Common myeloid progenitor, CD34-positive (primary cell): ENCODE measurements at places on chromosomes 2 and 18.

- DNase-seq = no peak
Measured at GRCh38 chr2:234964631-234965461, 13.0 kb downstream of the SH3BP4 start.

GRCh38 chr2:161710131-161710915 lies 86.1 kb downstream of the SLC4A10 start:
- no peak for DNase-seq

- no peak for DNase-seq
Measured at GRCh38 chr18:29588446-29589100, 1411.6 kb upstream of the CDH2 start.

GRCh38 chr18:79400091-79400590 lies 4.4 kb downstream of the NFATC1 start:
- DNase-seq = no peak

GRCh38 chr2:76563730-76564129 lies 853.0 kb upstream of the GCFC2 start:
- no peak for DNase-seq

DNA sequence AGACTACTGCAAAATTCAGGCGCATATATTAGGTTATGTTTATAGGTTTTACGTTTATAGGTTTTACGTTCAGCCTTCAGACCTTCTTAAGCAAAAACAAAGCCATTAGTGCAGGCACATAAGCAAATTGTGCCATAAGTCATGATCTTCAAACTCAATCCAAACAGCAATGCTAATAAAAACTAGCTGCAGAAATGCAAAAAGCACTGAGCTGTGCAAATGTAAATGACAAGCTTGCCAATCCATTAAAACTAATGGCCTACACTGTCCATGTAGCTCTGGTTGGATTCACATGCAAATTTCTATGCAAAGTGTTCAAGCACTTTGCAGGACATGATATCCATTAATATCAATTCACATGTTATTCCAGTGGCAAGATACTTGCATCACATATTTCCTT lies 50.9 kb downstream of the LRPPRC start:
- DNase-seq = no peak

DNA sequence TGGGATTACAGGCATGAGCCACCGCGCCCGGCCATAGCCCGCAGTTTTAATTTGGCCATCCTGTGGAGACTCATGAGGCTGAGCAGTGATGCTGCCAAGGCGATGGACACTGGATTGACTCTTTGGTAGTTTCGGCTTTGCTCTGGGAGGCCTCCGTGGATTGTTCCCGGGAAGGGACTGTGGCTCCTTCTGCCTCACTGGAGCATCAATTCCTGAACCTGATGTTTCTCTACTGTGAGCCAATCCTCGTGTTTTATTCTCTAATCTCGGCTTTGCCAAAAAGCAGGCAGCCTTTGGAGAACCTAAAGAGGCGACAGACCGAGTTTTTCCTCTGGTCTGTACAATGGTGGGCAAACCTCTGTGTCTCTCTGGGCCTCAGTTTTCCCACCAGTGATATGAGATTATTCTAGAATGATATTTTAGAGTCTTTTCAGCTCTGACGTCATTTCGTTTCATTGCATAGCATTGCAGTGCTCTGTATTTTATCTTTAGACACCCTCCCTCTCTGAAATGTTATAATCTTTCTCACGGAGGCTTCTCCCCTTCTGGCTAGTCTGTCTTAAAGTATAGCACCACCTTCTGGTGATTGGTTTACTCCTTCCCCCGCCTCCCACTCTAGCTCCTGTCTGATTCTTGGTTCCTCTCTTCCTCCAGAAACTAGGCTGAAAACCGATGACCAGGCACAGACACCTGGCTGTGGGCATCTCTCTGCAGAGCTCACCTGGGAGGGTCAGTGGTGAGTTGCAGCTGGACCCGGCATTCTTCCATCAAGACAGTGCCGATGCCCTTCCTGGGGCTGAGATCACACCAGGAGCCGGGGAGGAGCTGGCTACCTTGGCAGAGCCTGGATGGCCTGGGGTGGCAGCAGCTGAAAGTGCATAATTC lies 341.3 kb downstream of the MYCN start:
- DNase-seq = peak; percentile 59

DNA sequence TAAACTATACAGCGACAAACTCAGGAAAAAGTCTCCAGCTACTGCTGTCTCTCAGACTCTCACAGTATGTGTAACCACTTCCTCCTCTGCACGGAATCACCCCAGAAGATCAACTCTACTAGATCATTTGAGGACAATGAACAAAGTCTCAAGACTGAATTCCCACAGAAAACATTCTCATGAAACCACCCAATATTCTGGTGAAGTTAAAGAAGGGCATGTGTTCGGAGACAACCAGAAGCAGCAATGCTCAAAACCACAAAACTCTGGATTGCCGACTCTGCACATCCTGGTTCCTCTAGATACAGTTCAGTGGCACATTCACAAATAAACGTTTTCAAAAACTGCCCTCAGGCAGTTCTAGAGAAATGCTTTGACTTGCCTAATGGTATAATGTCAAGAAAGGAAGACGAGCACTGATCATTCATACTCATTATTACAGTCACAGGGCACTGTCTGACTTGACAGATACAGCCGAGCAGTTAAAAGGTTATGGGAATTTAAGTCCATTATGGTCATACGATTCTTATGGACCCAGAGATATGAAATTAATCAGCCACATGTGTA lies 91.9 kb upstream of the STK17B start:
- peak; percentile 88 for DNase-seq

- peak; percentile 53 for DNase-seq
Measured at GRCh38 chr2:208359632-208359986, 47.0 kb upstream of the PTH2R start.

- DNase-seq = peak; percentile 85
Measured at GRCh38 chr2:10407841-10408648, 40.1 kb downstream of the ODC1 start.

DNA sequence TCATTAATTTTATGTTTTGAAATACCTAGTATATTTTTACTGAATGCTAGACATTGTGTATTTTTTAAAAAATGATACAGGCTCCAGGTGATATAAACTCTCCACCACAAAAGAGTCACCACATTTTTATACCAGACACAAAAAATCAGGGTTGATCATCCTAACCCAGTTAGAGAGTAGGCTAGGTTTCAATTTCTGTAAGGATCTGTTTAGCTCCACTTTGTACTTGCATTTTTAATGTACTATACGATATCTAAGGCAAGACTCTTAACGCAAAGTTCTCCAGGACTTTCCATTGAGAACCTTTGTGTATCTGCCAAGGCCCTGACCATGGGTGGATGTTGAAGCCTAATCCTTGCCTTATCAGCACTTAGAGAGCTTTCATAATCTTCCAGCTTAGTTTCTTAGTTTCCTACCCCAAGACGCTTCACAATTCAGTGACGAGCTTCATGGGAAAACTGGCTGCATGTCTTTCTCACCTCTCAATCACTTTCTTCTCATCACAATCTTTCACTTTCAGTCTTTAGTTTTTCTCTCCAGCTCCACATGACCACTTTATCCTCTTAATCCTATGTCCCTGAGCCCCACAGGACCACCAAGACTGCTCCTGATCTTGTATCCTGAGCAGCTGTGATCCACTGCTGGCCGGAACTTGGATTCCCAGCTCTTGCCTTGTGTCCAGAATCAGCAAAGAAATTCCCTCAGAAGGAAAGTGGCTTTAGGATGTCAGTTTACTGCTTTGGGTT lies 635.8 kb downstream of the RNF144A start:
- no peak for DNase-seq
